ENCODE measurements at places on chromosomes 7 and 10.

DNA sequence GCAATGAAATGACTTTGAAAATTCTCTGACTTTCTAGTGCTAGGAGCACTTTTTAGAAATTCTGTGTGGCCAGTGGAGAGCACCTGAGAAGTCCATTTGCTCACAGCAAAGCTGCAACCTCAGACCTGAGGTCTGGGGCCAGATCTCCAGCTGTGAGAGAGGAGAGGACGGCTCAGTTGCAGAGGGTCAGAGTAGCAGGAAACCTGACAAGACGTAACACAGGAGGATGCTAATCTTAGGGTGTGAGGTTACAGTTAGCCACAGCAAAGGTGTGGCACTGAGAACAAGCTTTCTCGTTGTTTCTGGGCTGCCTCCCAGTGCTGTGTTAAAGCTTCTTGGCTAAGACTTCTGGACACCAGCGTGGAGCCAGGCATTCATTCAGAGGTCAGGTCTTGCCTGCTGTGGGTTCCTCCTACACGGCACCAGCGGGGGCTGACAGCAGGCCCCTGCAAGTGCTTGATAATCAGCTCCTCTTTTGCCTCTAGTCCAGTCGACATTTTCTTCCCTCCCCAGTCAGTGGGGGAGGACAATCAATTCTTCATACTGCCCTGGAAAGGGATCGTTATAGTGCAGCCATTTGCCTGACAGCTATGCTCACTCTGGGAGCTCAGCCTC lies 435.4 kb upstream of the DPP6 start:
- no peak for DNase-seq

DNA sequence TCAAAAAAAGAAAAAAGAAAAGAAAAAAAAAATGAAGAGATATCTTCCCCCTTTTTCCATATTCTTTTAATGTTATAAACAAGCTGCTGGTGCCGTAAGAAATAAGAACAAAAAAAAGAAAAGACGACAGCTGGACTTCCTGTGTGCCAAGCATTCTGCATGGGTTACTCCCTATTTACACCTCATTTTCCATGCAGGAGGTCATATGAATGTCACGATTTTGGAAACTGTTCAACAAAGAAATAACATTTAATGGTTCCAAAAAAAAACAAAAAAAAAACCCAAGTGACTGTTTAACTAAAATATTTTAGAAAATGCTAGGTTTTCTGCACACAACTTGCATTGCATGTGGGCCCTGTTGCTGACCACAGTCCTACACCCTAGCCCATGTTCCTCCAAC lies 159.3 kb downstream of the TNS3 start:
- no peak for DNase-seq

- no peak for DNase-seq
These were observed 150.6 kb upstream of the FAM13C start for GRCh38 chr10:59512951-59513350.

DNA sequence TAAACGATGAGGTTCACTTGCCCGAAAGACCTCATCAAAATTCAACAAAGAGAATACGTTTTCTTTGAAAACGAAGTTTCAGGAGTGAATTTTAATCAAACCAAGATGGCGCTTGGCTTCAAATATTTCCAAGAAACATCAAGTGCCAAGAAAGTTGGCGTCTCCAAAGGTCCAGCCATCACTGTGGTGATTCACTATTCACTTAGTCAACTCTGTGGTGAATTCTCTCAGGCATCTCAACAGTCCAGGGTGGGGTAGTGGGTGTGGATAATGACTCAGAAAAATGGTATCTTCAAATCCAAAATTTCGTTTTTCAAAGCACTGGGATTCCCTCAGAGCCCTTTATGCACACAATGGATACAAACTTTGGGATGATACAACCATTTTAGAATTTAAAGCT lies 133.1 kb downstream of the SVIL start:
- DNase-seq, result no peak

DNA sequence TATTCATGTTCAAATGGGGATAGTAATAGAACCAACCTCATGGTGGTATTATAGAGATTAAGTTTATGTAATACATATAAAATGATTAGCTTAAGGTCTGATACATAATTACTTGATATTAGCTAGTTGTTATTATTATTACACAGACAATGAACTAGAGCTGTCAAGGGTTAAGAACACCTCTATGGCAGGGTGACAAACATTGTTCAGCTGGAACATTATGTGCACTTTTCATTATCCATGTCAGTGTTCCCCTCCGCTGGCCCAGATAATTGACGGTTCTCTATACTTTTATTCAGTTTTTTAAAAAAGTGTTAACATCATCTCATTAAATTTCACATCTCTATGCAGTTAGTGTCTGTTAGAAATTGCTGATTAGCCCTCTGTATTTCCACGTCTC lies 142.1 kb downstream of the CDK14 start:
- no peak for DNase-seq

GRCh38 chr7:157003756-157004520 lies 6.5 kb downstream of the MNX1 start:
- no peak for DNase-seq

- no peak for DNase-seq
These were observed 163.1 kb downstream of the CAMK1D start for GRCh38 chr10:12512332-12513002.

GRCh38 chr10:47348661-47349470 lies 703 bp downstream of the RBP3 start:
- no peak for DNase-seq

DNA sequence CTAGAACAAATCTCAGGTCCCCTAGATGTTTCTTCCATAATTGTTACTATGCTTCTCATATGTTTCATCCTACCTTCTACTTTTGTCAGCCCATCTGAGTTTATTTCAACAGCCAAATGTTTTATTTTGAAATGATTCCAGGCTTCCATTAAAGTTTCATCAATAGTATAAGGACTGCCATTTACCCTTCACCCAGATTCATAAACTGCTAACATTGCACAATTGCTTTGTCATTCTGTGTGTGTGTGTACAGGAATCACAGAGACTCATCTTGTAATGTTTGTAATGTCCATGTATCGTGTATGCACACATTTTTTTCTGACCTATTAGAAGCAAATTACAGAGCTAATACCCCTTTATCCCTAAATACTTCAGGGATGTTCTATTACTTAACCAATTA lies 25.5 kb downstream of the MMRN2 start:
- DNase-seq, result no peak

GRCh38 chr10:106826716-106827115 lies 337.8 kb downstream of the SORCS1 start:
- no peak for DNase-seq

DNA sequence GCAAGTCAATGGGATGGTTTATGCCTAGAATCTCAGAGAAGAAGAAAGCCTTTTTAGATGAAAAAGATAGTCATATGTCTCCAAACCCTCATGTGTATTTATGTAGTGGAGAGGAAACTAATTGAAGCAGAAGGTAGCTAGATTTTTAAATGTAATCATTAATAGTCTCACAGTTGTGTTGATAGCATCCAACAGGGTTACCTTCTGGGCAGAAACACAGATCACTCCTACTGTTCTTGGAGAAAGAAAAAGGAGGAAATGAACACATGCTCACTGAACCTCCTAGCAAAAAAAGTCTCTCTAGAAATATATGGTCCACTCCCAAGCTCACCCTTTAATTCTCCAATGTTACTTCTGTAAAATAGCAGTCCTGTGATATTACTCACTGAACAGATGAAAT lies 777.2 kb upstream of the C7orf33 start:
- DNase-seq, result no peak

GRCh38 chr7:13743226-13743625 lies 246.2 kb downstream of the ETV1 start:
- no peak for DNase-seq

DNA sequence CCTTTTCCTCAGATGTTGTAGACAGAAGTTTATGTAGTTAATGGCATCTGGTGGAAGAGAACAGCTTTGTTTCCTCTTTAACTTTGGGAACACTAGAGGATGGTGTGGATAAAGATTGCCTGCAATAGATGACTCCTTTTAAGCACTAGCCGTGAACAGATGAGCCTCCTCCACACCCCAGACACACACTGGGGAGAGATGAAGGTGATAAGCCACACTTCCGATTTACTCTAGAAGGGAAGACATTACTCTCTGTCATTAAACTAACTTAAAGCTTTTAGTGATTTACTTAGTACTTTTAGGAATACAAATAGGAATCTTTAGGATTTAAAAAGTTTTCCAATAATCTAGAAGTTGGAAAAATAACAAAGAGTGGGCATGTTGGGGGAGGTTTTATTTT lies 6.8 kb downstream of the HSPA14 start:
- DNase-seq, result no peak

DNA sequence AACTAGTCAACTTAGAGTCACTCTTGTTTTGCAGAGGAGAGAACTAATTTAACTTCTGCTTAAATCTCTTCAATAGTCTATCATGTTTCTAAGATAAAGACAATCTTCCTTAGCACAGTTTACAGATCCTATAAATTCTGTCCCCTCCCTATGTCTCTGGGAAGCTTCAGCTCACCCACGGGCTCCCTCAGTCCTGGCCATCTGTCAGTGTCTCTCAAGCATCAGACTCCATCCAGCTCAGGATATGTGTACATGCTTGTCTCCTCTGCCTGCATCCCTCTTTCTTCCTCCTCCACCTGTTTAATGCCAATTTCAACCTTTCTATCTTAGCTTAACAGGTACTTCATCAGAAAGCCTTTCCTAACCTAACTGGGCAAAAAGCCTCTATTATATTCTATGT lies 177.1 kb upstream of the PTER start:
- DNase-seq, result no peak

GRCh38 chr10:96263176-96263575 lies 8.2 kb downstream of the BLNK start:
- no peak for DNase-seq

DNA sequence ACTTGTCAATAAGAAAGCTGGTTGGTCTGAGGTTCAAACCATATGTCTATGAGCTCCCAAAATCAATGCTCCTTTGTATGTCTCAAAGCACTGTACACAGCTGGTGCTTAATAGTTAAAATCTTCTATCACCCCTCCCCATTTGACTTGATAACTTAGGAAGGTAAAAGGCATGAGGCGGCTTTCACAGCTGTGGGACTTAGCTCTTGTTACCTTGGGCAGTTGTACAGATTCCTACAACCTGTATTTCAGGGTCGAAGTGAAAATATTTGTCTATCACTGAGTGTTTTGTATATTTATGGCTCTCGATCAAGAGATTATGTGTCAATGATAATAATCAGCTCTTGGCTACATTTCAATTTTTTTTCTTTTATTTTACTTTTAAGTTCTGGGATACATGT lies 992 bp upstream of the KIFBP start:
- DNase-seq, result no peak

DNA sequence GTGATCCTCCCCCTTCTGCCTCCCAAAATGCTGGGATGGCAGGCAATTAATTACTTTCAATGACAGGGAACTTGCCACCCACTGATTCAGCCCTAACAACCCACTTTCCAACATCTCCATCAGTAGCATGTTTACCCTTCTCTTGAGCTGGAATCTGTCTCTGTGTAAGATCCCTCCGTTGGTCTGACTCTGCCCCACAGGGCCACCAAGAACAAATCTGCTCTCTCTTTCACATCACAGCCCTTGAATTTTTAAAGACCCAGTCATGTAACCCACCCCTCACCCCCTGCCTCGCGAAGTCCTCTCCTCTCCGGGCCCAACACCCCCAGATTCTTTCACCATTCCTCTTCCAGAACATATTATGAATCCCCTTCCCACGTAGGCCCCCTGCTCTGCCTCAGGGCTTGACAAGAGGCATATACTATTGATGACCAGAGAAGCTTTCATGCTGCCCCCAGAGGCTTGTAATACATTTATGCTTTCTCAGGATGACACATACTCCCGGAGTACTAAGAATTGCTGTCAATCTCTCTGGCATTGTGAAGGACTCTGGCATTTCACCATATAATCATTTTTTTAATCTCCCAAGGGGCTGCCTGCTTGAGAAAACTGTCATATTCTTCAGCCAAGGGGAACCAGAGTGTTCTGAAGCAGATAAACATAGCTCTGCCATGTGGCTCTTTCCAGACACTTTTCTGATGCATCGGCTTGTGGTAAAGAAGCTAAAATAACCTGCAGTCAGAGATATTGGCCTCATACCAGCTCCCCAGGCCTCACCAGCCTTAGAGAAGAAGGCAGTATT lies 179.2 kb upstream of the AUTS2 start:
- no peak for DNase-seq

Data from stimulated activated CD8-positive, alpha-beta memory T cell treated with anti-CD3 and anti-CD28 coated beads, Interleukin-2, amount 100 ng/mL, for 1 hour (primary cell).